ENCODE measurements at places on chromosomes 2 and 18. TPM values are rescaled to one million over a fixed set of nuclear protein-coding genes. Genes with fewer than 3 reads are reported as not detected.

The VSNL1 gene
- polyA plus RNA-seq, result not detected

The HOXD1 gene
- polyA plus RNA-seq, result not detected

DNA sequence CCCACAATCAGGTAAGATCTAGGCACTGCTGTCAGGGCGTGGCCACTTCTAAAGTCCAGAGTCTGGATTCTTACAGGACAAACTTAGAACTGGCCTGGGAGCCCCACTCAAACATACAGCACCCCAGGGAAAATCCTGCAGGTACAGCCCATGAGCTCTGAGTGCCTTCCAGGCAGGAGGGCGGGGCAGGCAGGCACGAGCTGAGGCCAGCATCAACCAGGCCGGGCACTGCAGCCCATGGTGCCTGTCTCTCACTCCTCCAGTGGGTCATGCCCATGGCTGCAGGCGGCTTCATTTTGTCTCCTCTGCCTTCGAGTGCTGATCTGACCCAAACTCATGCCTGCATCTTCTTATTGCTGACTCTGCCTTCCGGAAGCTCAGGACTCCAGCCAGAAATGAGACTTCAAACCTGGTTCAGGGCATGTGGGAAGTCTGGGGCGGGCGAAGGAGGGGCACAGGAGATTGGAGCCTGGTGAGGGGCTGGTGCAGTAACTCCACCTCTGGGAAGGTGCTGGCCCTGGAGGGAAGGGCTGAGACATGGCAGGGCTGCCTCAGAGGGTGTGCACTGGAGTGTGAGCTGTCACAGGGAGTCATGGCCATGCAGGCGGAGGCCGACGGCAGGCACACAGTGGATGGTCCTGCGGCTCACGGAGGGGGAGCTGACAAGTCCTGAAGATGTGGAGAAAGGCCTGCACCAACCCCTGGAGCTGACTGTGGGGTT, 40.5 kb downstream of the HS6ST1 start:
- DNase-seq, result no peak
- no peaks in the 10 kb centered on the region for H3K36me3 ChIP-seq
- H3K27me3 ChIP-seq, result no peaks in the 10 kb centered on the region

- no peak overlapping the region for H3K4me3 ChIP-seq
- H3K36me3 ChIP-seq, result no peaks in the 10 kb centered on the region
- no peak for DNase-seq
- H3K27ac ChIP-seq, result no peak overlapping the region
- no peaks in the 10 kb centered on the region for H3K4me1 ChIP-seq
Observed at GRCh38 chr2:108267101-108267500, 21.6 kb upstream of the SULT1C2 start.

- no peak overlapping the region for H3K4me3 ChIP-seq
- no peaks in the 10 kb centered on the region for H3K4me1 ChIP-seq
- DNase-seq, result no peak
- H3K27me3 ChIP-seq, result no peaks in the 10 kb centered on the region
Observed at GRCh38 chr2:154620471-154620870, 78.0 kb upstream of the KCNJ3 start.
